ENCODE measurements at places on chromosomes 5 and 9.

DNA sequence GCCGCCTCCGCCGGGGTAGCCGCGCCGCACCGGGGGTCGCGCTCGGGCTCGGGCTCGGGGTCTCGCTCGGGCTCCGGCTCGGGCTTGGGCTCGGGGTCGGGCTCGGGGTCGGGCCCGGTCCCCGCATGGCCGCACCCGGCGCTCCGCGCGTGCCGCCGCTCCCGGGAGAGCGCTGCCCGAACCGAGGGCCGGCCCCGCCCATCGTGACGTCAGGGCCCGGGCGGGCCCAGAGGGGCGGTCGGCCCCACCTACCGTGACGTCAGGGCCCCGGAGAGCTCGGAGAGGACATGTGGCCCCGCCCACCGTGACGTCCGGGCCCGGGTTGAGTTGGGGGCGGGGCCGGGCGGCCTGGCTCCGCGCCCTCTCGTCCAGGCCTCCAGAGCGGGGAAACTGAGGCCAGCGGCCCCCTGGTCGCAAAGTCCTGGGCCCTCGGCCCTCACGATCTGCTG is at the start of gene NSMF:
TSS of gene NSMF (minus strand) at position 183 of the 449 bp plus-strand sequence. CDS start 232 bp downstream, outside the sequence.
- peak; percentile 66 for DNase-seq

- peak; percentile 47 for DNase-seq
These were observed 159.4 kb downstream of the MACROH2A1 start for GRCh38 chr5:135239453-135240282.

DNA sequence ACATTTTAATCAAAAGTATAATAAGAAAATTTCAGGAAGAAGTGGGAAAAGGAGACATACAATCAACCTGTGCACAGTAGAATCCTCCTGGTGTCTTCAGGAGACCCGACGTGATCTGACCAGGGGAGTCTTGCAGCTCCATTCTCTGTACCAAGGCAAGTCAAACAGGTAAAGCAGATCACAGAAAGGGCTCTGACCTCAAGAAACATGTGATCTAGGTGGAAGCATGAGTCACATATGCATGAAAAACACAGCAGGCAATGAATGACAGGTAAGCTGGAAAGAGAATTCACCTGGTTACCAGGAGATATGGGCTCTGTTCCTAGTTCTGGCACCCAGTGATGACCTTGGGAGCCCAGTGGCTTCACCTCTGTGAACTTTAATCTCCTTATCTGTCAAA is 19.4 kb upstream of the FABP6 start:
- DNase-seq = no peak

- DNase-seq = no peak
These were observed 9.5 kb upstream of the MRPS2 start for GRCh38 chr9:135490980-135491464.

- no peak for DNase-seq
These were observed 77.0 kb downstream of the ANKRD55 start for GRCh38 chr5:56155992-56156584.

DNA sequence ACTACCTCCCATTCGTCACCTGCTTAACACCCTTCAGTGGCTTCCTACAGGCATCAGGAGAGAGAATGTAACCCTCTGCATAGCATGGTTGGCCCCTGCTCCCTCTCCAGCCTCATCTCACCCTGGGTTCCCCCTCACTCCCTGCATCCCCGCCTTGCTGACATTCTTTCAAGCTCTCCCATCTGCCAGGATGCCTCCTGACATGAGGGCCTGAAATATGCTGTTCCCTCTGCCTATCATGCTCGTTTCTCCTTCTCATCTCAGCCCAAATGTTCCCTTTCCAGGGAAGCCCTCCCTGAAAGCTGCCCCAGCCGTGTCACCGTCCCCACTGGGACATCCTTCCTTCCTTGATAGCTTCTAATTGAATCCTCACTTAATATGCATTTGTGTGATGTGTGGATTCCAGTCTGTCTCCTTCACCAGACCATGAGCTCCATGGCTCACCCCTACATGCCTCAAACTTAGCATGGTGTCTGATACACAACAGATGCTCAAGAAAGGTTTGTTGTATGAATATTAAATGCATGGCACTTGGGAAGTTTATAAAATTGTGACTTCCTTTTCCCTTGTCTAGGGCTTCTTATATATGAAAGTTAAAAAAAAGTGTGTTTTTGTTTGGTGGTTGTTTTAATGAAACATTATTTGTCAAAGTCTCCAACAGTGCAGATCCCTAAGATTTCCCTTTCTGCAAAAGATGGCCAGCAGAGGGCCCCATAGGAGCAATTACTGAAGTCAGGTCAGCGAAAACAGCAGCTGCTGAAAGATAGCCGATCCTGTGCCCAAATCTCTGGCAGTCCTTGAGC is 7.3 kb upstream of the C5orf58 start:
- DNase-seq = peak; percentile 20

DNA sequence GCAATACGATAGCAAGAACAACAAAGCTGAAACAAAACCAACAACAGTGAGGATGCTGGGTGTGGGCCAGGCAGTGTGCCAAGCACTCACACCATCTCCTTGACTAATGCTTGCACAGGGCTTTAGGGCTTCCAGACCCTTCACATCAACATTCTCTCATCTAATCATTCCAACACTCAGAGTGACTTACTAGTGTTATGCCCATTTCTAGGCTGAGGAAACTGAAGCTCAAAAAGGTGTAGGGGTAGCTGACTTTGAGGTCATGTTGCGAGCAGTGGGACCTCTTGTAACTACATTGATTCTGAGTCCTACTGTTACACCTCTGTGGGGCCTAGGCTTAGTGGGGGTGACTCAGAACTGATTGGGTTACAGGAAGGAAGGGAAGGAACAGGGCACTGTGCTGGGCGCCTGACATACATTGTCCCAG is 9.7 kb downstream of the ANGPTL2 start:
- DNase-seq = no peak

GRCh38 chr9:8719833-8720486 is 920.4 kb upstream of the DMAC1 start:
- DNase-seq = no peak

- no peak for DNase-seq
These were observed 101.9 kb downstream of the MACIR start for GRCh38 chr5:103360475-103360874.

- no peak for DNase-seq
These were observed 162.9 kb downstream of the ZDHHC21 start for GRCh38 chr9:14530366-14530765.

DNA sequence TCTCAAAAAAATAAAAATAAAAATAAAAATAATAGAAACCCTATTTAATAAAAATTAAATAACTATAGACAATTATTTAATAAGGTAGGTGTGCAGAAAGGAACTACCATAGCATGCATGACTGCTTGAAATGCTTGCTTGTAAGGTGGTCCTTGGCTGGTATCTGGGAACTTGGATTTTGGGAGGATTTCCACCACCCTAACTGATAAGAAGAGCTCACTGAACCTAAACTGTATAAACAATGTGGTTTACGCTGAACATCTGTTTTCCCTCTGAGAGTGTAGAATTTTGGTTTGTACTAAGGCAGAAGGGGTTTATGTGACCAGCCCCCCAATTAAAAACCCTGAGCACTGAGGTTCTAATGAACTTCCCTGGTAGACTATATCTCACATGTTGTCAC is 31.2 kb downstream of the CPLANE1 start:
- DNase-seq = no peak

All from AG09319 (cell line).